ENCODE measurements at places on chromosomes 5 and 9.
A peak's percentile ranks its signal among the peaks of the same experiment; 100 is the strongest.

GRCh38 chr9:13268469-13268868 lies 11.0 kb downstream of the MPDZ start:
- DNase-seq = no peak

- DNase-seq = no peak
Measured at GRCh38 chr5:143685246-143685815, 126.6 kb upstream of the HMHB1 start.

DNA sequence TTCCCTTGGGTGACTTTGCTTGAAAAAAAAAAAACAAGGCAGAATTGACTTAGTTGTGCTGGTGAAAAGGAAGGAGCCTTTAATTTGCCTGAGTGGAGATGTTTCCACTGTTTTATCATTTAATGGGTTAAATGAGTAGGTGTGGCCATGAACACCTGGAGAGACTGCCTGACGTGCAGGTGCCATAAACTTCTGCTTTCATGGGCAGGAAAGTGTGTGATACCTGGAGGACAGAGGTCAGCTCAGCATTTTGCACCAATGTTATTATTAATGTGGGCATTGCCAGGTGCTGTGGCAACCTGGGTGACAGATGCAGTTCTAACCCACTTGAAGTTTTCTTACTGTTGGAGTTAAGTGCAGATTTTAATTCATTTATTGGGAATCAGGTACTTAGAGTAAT lies 145.4 kb downstream of the CD180 start:
- no peak for DNase-seq

- DNase-seq = no peak
Measured at GRCh38 chr5:177605667-177606066, 5.7 kb downstream of the B4GALT7 start.

GRCh38 chr5:78269088-78269703 lies 25.3 kb downstream of the AP3B1 start:
- peak; percentile 48 for DNase-seq

DNA sequence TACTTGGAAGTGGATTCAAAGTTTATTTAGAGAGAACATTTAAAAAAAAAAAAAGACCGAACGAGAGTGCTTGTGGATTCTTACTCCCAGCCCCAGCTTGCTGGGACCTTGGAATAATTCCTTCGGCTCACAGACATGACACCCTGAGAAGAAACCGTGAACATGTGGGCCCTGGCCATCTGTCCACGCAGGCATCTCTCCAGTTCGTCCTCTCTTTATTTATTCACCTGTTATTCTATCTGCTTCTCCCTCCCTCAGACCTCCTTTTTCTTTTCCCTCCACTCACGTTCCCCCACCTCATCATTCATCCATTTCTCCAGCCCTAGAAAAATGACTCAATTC lies 93.7 kb upstream of the PHYKPL start:
- DNase-seq = no peak

GRCh38 chr5:66658516-66658915 lies 62.3 kb downstream of the MAST4 start:
- peak; percentile 25 for DNase-seq

- DNase-seq = no peak
Measured at GRCh38 chr5:27818888-27819287, 780.5 kb upstream of the CDH9 start.

GRCh38 chr5:178298283-178298807 lies 65.7 kb upstream of the PHYKPL start:
- no peak for DNase-seq

DNA sequence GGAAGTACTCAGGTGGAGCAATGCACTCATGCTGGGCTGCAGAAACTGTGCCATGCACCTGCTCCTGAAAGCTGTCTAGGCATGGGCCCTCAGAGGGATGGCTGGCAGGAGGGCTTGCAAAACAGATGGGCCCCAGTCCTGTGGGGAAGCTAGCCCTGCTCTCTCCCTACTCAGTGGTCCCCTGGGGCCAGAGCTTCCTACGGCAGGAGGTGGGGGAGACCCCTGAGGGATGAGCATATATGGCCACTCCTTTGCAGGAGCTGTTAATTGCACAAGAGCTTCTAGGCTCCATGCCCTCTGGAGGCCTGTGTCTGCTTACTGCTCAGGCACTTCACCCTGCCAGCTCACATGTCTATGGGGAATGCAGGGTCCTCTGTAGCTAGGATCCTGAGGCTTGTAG lies 545.3 kb upstream of the PTPRD start:
- no peak for DNase-seq

Measured in hematopoietic multipotent progenitor cell treated with erythropoietin and hydrocortisone succinate and interleukin-3 and kit ligand, for 6 days (in vitro differentiated cells).